H1 (cell line): ENCODE measurements at places on chromosomes 11 and 22.

DNA sequence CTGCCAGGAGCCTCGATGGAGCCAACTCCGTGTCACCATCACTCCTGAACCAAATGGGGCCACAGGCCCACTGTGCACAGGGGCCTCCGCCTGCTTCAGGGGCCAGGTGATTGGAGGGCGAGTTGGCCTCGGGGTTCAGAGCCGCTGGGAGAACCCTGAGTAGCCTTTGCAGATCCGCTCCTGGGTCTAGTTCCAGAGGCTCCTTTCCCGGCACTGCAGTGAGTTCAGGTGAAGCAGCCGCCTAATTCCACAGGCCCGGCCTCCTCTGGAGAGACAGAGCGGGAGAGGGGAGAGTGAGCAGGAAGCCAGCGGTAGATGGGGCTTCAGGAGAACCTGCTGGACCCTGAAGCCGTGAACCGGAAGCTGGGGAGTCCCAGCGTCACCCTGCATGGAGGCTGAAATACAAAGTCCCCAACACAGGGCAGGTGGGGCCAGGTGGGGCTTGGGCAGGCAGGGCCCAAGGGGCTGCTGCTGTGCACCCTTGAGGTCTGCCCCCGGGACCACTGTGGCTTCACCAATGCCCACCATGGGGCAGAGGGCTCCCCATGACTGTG is 22.5 kb downstream of the DRD4 start:
- no peak for DNase-seq

- no peak for DNase-seq
These were observed 33.4 kb upstream of the ATXN10 start for GRCh38 chr22:45638197-45638596.

GRCh38 chr11:31301549-31302510 is 67.7 kb downstream of the DCDC1 start:
- no peak for DNase-seq

- DNase-seq = peak; percentile 13
These were observed 74.1 kb upstream of the AMPD3 start for GRCh38 chr11:10380921-10381320.

GRCh38 chr11:68838572-68838964 is 3.1 kb downstream of the CPT1A start:
- DNase-seq = no peak

- DNase-seq = no peak
These were observed 167.1 kb downstream of the SNX19 start for GRCh38 chr11:130749216-130749615.

- no peak for DNase-seq
These were observed 405 bp downstream of the SFI1 start for GRCh38 chr22:31496735-31497146.

DNA sequence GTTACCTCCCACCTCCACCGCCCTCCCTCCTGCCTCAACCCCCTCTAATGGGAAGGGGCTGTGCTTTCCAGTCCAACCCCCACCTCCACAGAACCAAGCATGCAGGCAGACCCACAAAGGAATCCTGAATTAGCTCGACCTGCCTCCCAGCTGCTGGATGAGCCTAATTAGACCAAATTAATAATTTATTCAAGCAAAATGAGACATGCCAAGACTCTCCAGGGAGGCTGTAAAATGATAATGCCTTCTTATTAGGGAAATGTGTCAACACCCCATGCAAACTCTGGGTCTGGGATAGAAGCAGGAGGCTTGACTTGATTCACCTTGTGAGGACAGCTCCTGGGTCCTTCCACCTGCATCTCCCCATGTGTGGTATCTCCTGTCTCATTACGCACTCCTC is 59.4 kb upstream of the HMGXB4 start:
- no peak for DNase-seq

DNA sequence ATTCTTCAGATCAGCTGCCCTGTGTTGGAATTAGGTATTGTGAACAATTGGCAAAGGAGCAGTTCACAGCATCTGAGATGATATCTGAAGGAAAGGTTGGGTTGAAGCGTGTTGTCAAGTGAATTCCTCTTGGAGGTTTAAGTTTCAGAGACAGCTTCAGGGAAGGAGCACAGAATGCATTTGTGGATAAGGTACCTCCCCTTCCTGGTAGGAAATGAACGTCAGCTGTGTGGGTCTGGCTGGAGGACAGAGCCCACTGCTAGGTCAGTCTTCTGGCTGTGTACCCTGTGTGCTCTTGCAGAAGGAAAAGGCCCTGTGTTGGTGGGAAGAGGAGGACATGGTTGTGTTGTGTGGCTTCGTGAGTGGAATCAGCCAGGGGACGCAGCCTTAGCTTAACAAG is 88.1 kb upstream of the GAL start:
- DNase-seq = no peak

GRCh38 chr22:40651057-40651456 is 14.5 kb upstream of the MRTFA start:
- DNase-seq = no peak

- DNase-seq = no peak
These were observed 120.3 kb upstream of the ANO1 start for GRCh38 chr11:69957849-69958248.

DNA sequence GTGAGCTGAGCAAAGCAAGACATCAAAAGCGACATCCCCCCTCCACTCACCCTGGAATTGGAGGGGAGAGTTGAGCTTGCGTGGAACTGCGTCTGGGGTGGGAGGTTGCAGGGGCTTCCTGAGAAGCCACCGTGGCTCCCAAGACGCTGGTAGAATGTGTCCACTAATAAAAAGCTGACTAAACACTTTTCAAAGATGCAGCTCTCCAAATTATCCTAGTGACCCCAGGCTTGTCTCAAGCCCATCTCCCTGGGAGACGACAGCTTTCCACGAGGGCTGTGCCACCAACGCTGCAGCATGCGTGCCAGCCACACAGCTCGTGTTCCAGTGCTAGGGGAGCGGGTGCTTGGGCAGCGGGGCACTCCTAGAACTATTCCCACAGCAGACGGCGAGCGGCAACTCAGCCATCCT is 6.3 kb upstream of the GAL start:
- no peak for DNase-seq

DNA sequence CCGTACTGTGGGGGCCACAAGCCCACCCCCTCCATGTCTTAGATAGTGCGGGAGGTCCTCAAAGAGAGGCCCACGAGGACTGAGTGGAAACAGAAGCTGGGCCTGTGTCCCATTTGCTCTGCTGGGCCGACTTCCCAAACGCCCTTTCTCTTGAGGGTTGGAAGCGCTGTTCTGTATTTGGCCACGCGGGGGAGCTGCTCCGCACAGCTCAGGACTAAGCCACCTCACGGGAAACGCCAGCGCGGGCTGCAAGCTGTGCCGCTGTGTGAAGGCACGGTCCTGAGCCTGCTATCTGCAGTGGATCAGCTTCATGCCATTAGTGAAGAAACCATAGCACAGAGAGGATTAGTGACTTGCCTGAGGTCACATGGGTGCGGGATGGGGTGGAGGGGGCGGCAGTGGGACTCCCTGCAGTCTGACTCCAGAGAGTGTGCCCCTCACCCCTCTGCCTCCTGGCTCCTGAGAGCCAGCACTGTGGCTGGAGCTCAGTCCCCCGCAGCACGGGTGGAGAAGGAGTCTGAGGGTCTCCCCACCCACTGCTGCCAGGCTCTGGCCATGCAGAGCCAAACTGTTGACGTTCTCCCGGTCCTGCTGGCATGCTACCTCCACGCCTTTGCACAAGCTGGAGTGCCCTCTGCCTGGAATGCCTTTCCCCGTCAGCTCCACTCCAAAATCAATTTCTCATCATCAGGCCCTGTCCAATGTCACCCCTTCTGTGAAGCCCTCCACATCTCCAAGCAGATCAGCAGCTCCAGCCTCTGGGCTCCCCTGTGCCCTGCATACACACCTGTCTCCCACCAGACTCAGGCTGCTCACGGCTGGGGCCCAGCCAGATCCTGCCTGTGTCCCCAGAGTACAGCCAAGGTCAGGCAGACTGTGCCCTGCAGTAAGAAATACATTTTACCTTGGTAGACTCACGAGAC is 51.5 kb upstream of the LRRC32 start:
- peak; percentile 54 for DNase-seq

GRCh38 chr11:134413043-134413825 is 1.2 kb upstream of the B3GAT1 start:
- DNase-seq = no peak

DNA sequence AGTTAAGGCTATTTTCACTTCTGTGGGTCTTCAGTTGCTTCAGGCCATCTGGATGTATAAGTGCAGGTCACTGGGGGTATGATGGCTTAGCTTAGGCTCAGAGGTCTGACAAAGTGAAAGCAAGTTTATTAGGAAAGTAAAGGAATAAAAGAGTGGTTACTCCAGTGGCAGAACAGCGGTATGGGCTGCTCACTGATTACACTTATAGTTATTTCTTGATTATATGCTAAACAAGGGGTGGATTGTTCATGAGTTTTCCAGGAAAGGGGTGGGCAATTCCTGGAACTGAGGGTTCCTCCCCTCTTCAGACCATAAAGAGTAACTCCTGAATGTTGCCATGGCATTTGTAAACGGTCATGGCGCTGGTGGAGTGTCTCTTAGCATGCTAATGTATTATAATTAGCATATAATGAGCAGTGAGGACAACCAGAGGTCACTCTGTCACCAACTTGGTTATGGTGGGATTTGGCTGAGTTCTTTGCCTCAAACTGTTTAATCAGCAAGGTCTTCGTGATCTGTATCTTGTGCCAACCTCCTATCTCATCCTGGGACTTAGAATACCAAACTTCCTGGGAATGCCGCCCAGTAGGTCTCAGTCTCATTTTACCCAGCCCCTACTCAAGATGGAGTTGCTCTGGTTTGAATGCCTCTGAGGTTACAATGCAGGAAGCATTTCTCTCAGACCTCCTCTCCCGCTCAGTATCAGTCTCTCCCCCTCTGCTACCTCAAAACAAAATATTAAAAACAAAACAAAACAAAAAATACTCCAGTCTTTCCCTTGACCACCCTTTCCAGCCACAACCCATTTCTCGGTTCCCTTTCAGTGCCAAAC is 106.6 kb upstream of the SLC22A12 start:
- peak; percentile 24 for DNase-seq

DNA sequence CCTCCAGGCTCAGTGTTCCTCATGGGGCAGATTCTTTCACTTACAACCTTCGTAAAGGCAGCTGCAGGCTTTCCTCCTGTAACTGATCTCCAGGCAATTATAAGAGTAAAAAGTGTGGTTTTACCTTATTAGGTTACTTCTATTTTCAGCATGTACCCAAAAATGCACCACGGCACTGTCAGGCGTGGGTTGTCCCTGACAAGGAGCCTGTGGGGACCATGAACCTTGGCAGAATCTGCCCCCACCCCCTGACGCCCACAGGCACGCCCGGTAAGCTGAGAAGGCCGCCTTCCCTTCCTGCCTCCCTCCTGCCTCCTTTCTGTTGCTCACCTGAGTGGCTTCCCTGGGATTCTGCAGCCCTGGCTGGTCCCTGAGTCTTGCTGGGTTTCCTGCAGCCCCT is 1383.3 kb downstream of the TBC1D22A start:
- no peak for DNase-seq

DNA sequence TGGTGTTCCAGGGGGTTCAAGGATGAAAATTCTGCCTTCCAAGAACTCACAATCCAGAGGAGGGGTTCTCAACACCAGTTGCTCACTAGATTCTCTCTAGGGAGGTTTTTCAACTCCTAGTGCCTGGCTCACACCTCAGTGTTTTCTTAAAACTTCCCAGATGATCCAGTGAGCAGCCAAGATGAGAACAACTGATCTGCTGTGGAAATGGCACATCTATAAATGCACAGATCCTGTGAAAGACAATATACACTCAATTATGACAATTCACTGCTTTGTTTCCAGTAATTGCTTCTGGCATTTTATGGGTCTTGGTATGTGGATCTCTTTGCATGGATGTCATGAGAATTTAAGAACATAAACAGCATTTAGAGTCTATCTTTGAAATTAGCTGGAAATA is 45.2 kb upstream of the PRSS23 start:
- no peak for DNase-seq

DNA sequence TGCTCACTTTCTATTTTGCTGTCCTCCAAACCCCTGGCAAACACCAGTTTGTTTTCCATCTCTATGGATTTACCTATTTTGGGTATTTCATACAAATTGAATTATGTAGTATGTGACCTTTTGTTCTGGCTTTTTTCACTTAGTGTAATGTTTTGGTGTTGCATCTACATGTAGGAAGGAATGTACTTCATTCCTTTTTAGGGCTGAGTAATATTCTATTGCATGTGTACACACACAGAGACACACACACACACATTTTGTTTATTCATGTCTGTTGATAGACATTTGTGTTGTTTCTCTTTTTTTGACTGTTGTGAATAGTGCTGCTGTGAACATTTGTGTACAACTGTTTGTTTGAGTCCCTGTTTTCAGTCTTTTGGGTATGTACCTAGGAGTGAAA is 90.4 kb downstream of the UVRAG start:
- DNase-seq = no peak

DNA sequence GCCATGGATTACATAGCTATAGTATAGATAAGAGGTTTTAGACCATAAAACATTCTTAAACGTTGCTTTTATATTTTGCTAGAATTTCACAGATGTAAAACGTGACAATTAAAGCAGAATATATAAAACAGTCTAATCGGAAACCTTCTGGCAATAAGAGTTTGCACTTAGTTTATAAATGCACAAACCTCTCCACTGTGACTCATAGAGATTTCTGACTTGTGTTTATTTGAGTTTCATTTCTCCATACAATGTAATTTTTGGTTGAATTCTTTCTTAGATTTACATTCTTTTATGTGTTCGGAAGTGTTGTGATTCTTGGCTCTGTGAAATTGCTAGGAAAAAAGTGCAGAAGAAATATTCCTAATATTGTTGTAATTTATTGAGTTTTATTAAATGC is 288.7 kb upstream of the CTSC start:
- DNase-seq = no peak

GRCh38 chr11:72244060-72244360 is at the start of gene PHOX2A:
TSS of gene PHOX2A (minus strand) at chr11:72244176. CDS start at chr11:72244004, 172 bp downstream.
- peak; percentile 82 for DNase-seq

DNA sequence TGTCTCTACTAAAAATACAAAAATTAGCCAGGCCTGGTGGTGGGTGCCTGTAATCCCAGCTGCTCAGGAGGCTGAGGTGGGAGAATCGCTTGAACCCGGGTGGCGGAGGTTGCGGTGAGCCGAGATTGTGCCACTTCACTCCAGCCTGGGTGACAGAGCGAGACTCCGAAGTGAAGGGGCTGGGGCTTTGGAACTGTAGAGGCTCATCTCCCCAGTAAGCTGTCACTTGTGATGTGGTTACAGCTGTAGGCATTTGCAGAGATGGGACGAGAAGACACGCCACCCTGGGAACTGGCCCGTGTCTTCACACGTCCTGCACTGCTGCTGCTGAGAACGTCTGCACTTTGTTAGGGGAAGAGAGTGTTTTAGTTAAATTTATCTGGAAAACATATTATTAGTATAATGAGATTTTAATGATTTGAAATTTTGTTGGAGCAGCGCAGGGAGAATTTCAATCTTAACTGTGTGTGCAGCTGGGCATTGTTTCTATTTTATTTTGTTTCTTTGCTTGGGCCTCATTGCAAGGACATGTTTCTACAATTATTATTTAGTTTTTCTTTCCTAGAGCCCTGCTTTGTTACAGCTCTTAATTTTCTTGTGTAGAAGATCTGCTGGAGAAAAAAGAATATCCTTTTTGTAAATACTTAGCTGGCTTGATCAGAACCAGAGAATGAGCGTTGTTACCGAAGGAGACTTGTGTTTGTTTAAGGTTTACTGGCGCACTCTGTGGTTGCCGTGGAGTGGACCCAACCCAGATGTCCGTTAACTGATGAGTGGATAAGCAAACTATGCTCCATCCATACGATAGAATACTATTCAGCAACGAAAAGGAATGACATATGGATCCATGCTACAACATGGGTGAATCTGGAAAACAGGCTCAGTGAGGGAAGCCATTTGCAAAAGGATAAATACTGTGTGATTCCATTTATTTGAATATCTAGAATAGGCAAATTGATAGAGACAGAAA is 18.4 kb downstream of the PARVB start:
- DNase-seq = no peak
